NCI-H2029 treated with DMSO at 0.1 percent for 48 hours (cell line): ENCODE measurements at places on chromosomes 7 and 10.

GRCh38 chr10:28137907-28138880 lies 139.3 kb upstream of the ODAD2 start:
- no peak for DNase-seq

GRCh38 chr7:135976312-135977006 lies 700 bp downstream of the MTPN start:
- DNase-seq: no peak

- peak; percentile 10 for DNase-seq
Observed at GRCh38 chr10:110081911-110082310, 74.1 kb downstream of the ADD3 start.

DNA sequence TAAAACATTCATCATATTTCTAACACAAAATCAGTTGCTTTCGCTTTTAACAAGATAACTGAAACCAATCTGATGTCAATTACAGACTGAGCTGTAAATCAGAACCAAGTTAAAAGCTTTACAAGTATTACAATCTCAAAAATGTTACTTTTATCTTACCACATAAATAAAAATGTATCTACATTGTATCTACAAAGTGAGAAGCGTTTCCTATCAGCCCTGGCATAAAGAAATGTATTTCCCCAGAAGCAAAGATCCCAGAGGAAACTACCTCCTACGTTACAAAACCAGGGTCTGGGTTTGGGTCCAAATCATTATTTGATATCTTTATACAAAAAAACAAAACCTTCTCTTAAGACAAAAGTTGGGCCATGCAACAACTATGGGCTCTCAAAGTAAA lies 2.6 kb downstream of the SMURF1 start:
- DNase-seq: no peak

DNA sequence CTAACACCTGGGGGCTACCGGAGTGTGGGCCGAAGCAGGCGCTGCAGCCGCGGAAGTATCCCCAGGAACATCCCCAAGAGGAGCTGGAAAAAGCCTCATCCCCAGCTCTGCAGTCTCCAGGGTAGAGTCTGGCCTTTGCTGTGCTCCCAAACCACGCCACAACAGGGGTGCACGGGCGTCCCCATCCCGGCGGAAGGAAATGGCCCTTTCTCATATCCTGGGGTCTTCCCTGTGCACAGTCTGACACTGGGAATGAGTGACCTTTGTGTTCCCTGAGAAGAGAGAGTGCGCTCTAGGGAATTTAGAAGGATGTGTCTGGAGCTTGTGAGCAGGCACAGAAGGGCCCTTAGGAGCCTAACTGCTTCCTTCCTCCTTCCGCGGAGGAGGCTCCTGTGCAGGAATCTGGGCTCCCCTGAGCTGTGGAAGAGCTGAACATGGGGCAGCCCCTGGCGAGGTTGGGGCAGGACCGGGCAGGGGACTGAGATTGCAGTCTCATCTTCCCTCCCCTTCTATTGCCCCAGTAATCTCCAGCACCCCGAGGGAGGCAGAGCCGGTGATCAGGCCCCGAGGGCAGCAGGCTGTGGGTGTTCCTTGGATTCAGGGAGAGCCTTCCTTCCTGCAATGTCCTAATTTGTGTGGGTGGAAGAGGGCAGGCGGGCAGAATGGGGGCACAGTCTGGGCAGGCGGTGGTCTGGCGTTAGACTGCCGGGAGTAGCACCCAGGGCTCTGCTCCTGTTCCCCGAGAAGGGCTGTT lies 1.3 kb downstream of the REPIN1 start:
- DNase-seq: no peak

- no peak for DNase-seq
Observed at GRCh38 chr10:93580828-93581227, 14.4 kb downstream of the FFAR4 start.
